CD8-positive, alpha-beta memory T cell (primary cell): ENCODE measurements at places on chromosomes 16 and 17. TPM values are rescaled to one million over a fixed set of nuclear protein-coding genes. Genes with fewer than 3 reads are reported as not detected.

DNA sequence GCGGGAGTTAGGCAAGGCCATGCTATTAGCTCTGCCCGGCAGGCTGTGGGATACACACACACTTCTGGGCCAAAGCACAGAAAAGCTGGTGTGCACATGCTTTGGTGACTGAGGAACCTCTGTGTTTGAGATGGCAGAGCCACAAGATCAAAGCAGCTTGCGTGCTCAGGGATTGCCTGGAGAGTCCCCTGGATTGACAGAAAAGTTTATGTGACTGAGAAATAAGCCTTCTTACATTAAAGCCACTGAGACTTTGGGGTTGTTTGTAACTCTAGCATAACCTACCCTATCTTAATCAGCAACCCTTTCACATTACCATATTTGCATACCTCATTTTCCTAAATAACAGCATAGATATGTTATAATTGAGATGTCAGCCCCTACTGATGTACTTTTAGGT, 69.3 kb downstream of the MYO1D start:
- no peak for DNase-seq
- H3K36me3 ChIP-seq = no peaks in the 10 kb centered on the region
- H3K4me1 ChIP-seq = no peaks in the 10 kb centered on the region
- H3K4me3 ChIP-seq = no peak overlapping the region
- no peaks in the 10 kb centered on the region for H3K27me3 ChIP-seq
- no peak overlapping the region for H3K27ac ChIP-seq

GRCh38 chr16:72467157-72467759, 295.3 kb upstream of the PMFBP1 start:
- H3K27ac ChIP-seq = no peak overlapping the region
- H3K36me3 ChIP-seq = no peaks in the 10 kb centered on the region
- H3K4me3 ChIP-seq = no peak overlapping the region
- H3K4me1 ChIP-seq = no peaks in the 10 kb centered on the region

DNA sequence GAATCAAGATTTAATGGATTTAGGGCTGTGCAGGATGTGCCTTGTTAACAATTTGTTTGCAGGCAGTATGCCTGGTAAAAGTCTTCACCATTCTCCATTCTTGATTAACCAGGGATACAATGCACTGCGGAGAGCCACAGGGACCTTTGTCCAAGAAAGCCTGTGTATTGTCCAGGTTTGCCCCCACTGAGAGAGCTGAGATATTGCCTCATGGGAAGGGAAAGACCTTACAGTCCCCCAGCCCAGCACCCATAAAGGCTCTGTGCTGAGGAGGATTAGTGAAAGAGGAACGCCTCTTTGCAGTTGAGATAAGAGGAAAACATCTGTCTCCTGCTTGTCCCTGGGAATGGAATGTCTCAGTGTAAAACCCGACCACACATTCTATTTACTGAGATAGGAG, 2169.6 kb downstream of the TP53TG3F start:
- H3K4me1 ChIP-seq = no peaks in the 10 kb centered on the region
- no peak overlapping the region for H3K4me3 ChIP-seq
- H3K36me3 ChIP-seq = no peaks in the 10 kb centered on the region
- DNase-seq = no peak
- H3K27me3 ChIP-seq = no peaks in the 10 kb centered on the region

- no peak overlapping the region for H3K4me3 ChIP-seq
- peak overlapping the region; percentile 40 for H3K27ac ChIP-seq
These were observed 56.6 kb upstream of the NLK start for GRCh38 chr17:27985736-27986399.

DNA sequence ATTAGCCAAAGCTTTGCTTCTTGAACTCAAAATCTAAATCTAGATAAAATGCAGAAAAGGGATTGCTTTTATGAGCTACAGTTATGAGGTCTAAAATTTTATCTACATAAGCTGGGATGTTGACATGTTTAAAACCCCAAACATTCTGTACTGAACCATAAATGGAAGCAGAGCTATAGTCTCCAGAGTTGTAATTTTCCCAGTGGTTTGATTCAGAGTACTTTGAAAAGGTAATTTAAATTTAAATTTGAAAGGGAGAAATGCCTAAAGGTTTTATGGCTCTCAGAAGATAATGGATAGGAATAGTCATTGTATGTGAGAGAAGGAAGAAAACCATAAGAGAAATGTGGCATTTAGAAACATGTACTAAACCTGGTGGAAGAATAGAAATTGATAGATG, 163.2 kb downstream of the PPM1E start:
- no peaks in the 10 kb centered on the region for H3K36me3 ChIP-seq
- no peak overlapping the region for H3K27ac ChIP-seq
- H3K4me3 ChIP-seq = no peak overlapping the region
- DNase-seq = no peak
- no peaks in the 10 kb centered on the region for H3K4me1 ChIP-seq

GRCh38 chr17:82938873-82939620, 99.2 kb upstream of the ZNF750 start:
- no peaks in the 10 kb centered on the region for H3K4me1 ChIP-seq
- no peaks in the 10 kb centered on the region for H3K27me3 ChIP-seq

Gene ITGB4
- 2.1 TPM for total RNA-seq

Gene MPHOSPH6
- 47.0 TPM for total RNA-seq

Gene TBX21
- total RNA-seq = 39.8 TPM

Gene C17orf100
- total RNA-seq = 2.1 TPM
